ENCODE measurements at places on chromosomes 12 and 14. TPM values are rescaled to one million over a fixed set of nuclear protein-coding genes. Genes with fewer than 3 reads are reported as not detected.

- DNase-seq = no peak
Observed at GRCh38 chr14:33918256-33918655, 32.6 kb downstream of the EGLN3 start.

GRCh38 chr14:73263606-73264005 is 26.3 kb downstream of the PAPLN start:
- no peak for DNase-seq

- DNase-seq = peak; percentile 87
Observed at GRCh38 chr12:111766608-111767361, at the start of gene ALDH2. TSS of gene ALDH2 (plus strand) at chr12:111766933. CDS start at chr12:111766983, 50 bp downstream.

- DNase-seq = no peak
Observed at GRCh38 chr12:112891093-112892024, 15.4 kb upstream of the OAS1 start.

SIX6 gene
- total RNA-seq = not detected

CAPZA3 gene
- total RNA-seq = not detected

- no peak for DNase-seq
Observed at GRCh38 chr14:88321692-88322503, 1.2 kb downstream of the KCNK10 start.

GRCh38 chr12:63042646-63043045 is 107.7 kb upstream of the PPM1H start:
- DNase-seq = no peak

GRCh38 chr12:65536876-65537681 is 258.6 kb downstream of the MSRB3 start:
- no peak for DNase-seq

DNA sequence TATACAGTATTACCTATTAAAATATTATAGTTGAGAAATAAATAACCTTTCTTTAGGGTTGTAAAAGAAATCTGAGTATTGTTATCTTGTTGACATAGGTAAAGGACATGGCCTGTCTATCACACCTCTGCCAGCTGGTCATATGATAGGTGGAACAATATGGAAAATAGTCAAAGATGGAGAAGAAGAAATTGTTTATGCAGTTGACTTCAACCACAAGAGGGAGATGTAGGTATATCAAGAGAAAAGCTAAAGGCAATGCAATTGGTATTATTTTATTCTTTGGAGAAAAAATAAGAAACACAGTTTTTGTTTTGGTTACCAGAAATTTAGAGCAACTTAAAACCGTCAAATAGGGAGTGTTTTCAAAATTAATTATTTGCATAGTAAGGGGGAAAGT is 13.5 kb downstream of the CPSF2 start:
- DNase-seq = no peak

NEK9 gene
- total RNA-seq = 109 TPM

HOXC5 gene
- not detected for total RNA-seq

KRT82 gene
- not detected for total RNA-seq

- DNase-seq = no peak
Observed at GRCh38 chr12:85310456-85311076, 30.5 kb downstream of the ALX1 start.

DNA sequence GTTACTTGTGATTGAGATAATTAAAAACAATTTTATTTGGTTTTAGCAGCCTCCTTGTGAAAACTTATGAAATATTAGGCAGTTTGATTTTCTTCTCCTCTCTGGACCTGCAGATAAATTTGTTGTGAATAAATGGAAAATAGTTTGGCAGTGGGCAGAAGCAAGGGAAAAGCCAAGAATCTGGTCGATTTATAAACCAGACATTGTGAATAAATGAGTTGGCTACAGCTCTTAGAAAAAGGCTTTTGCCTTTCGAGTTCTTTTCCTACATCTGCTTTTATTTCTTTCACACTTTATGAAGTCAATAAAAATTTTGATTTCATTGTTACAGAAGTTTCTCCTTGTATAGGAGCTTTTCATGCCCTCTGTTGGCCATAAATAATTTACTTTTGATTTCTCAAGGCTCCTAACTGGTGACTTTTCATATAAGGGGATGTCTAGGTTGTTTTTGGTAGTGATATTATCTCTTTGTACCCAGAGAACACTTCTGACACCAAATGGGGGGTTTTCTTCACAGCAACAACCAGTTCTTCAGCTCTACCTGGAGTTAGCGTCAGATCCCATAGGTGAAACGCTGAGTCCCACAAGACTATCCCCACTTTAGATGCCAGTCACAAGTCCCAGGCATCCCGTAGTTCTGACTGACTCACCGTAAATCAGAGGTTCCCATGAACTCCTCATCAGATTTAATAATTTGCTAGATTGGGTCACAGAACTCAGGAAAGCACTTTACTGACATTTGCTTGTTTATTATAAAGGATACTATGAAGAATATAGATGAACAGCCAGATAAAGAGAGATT is 136.5 kb upstream of the DNM1L start:
- no peak for DNase-seq

- DNase-seq = no peak
Observed at GRCh38 chr14:29706700-29707099, 220.9 kb downstream of the PRKD1 start.

KRT5 gene
- total RNA-seq = not detected

GRCh38 chr12:120121766-120122293 is 5.3 kb upstream of the RAB35 start:
- DNase-seq = no peak

- no peak for DNase-seq
Observed at GRCh38 chr14:54535646-54536045, 25.9 kb downstream of the CGRRF1 start.

TAS2R42 gene
- not detected for total RNA-seq

DNA sequence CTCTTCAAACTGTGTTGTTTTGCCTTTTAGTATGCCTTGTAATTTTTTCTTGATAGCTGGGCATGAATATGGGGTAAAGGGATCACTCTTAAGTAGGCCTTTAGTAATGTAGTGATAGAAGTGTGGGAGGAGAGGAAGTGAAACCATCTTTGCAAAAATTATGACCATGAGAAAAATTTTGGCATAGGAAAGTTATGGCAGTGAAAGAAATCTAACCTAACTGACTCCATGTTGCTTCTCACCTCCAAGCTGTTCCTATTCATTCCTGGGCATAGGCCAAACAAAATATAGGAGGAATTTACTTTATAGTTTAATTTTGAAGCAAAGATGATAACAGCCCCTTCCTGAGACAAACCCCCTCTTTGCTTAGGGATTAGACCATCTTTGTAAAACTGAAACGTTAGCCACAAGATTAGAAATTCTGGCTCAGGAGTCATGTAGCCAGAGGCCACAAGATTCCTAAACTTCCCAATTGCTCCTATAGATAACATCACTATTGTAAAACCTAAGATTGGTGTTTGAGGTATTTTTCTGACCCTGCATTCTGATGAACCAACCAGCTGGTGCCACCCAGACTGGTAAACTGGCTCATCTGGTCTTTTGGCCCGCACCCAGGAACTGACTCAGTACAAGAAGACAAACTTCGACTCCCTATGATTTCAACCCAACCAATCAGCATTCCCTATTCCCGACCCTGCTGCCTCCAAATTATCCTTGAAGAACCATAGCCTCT is 45.8 kb downstream of the CRADD start:
- DNase-seq = no peak

All from Right ventricle myocardium superior (tissue), 1 donor.